ENCODE measurements at places on chromosomes 7 and 10.
A peak's percentile ranks its signal among the peaks of the same experiment; 100 is the strongest.

GRCh38 chr7:40811666-40812065 is 676.9 kb downstream of the SUGCT start:
- no peak for DNase-seq

GRCh38 chr7:83976302-83976701 is 218.3 kb downstream of the SEMA3A start:
- DNase-seq: peak; percentile 20

DNA sequence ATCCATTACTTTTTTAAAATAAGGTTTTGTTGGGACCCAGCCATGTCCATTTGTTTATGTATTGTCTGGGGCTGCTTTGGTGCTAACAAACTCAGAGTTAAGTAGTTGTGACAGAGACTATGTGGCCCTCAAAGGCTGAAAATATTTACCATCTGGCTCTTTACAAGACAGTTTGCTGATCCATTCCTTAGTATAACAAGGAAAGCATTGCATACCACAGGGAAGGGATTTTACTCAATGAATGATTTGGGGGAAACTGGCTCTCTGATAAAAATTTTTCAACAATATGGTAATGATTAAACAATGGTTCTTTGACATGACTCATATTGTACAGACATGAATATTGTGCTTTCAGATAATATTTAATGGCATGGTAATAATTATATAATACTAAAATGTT is 738.1 kb downstream of the KCNMA1 start:
- DNase-seq: no peak

GRCh38 chr7:124085179-124085578 is 52.3 kb upstream of the TMEM229A start:
- DNase-seq: no peak

DNA sequence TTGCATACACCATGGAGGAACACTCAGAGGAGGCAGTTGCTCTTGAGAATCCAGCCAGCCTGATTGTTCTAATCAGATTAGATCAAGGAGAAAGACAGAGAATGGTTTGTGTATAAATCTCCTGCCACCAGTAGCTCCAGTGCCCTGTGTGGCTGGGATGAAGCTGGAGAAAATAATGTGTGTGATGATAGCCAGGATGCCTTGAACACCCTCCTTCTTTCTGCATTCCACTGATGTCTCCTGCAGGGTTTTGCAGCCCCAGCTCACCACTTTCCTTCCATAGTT is 614.7 kb upstream of the FOXK1 start:
- DNase-seq: no peak

DNA sequence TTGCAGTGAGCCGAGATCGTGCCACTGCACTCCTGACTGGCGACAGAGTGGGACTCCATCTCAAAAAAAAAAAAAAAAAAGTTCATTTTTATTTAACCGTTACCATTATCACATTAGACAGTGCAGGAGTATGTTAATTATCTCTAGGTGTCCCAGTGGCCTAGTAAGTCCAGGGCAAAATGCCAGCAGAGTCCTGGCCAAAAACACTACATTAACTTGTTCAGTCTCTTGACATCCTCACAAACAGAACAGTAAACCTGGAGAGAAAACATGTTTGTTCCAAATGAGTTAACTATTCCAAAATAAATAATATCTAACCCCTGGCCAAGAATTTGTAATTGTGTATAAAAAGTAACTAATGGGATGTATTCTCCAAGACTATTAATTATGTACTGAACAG is 43.2 kb downstream of the PTPRZ1 start:
- DNase-seq: no peak

- DNase-seq: no peak
Measured at GRCh38 chr7:136877990-136878389, 9.5 kb downstream of the CHRM2 start.

GRCh38 chr7:100544386-100544785 is 5.4 kb downstream of the AGFG2 start:
- no peak for DNase-seq

DNA sequence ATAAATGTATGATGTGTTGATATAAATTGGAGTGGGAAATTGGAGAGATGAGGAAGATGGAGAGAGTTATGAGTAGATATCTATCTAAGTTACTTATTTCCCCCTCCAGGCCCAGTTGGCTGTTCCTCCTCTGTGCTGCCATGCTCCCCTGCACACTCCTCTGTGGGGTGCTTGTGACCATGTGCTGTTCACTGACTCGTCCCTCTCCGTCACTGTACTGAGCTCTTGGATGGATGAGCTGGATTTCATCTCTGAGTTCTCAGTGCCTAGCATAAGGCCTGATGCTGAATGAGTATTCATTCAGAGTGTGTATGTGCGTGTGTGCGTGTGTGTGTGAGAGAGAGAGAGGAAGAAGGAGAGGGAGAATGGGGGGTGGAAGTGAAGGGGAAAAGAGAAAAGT is 14.5 kb downstream of the OR9A2 start:
- no peak for DNase-seq

Measured in KG1 (cell line).